ENCODE measurements at places on chromosomes 11 and 22.

DNA sequence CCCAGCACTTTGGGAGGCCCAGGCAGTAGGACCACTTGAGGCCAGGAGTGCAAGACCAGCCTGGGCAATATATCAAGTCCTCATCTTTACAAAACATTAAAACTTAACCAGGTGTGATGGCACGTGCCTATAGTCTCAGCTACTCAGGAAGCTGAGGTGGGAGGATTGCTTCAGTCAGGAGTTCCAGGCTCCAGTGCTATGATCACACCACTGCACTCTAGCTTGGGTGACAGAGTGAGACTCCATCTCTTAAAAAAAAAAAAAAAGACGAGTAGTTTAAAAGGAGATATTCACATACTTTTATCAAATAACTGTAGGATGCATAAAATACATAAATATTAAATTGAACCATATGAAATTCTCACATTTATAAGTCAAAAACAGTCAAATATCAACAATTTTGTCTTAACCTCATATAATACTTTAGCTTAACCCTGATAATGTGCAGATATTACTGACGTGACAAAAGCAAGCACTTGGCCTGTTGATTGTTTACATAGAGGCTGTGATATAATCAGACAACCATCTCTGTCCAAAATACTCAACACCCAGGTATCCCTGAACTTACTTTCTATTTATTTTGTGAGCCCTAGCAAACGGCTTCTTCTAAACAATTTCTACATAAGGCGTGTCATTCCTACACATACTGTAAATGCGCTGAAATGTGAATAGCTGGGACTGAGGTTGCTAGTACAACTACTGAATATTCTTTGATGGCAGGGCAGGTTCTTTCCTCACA is 57.0 kb downstream of the PRCP start:
- no peak for DNase-seq

- no peak for DNase-seq
Measured at GRCh38 chr11:116294630-116295029, 478.2 kb downstream of the BUD13 start.

- DNase-seq: no peak
Measured at GRCh38 chr22:28012832-28013460, 93.9 kb upstream of the PITPNB start.

- no peak for DNase-seq
Measured at GRCh38 chr22:19654338-19654987, 59.8 kb upstream of the SEPTIN5 start.

GRCh38 chr11:102451681-102452460 is 694 bp downstream of the TMEM123 start:
- peak; percentile 74 for DNase-seq

DNA sequence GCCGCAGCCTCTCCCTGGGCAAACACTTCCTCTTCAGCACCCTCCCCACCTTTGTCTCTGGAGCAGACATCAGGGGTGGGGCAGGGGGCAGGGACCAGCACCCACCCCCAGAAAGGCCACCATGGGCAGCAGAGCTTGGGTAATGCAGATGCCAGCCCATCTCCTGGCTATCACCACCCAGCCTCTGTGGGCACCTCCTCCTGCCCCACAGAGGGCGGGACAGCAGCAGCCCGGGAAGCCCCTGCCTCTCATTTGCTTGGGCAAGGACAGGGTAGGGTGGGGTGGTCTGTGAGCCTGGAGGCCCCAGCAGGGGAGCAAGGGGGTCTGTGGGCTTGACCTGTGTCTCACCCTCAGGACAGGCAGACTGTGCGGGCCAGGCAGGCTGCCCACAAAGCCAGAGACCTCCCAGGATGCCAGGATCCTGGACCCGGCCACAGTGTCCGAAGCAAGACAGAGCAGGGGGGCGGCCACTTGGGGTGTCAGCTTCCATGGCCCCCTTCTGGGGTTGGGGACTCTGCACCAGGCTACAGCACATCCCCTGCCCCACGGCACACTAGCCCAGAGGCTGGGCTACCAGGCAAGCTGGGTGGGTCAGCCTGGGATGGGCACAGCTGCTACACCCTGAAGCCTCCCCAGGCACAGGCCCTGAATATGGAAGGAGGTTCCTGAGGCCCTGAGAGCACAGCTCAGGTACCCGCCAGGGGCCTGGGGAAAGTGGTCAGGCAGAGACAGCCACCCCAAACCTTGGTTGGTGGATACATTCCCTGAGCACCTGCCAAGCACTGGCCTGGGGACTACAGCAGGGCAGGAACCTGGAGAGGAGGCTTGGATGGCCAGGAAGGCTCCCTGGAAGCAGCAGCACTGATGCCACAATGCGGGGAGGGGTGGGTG is 4.5 kb downstream of the RNH1 start:
- no peak for DNase-seq

- no peak for DNase-seq
Measured at GRCh38 chr11:110044226-110044968, 48.8 kb upstream of the ZC3H12C start.

GRCh38 chr11:61587951-61588727 is 7.3 kb upstream of the SYT7 start:
- DNase-seq: peak; percentile 34

DNA sequence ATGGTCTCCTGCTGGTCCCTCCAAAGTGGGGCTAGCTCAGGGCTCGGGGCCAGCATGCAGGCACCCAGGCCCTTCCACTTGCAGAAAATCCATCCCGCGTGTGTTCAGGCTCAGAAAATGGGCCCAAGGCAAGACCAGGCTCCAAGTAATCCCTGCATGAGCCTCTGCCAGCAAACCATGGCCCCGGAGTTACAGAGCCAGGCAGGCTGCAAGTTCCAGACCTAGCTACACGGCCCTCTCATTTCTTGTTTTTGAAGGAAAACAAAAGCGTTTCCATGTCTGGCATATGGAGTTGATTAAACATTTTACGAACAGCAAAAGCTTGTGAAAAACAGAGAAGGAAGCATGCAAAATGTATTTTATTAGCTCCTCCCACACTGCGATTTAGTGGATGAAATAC is 29.7 kb downstream of the KIAA0930 start:
- no peak for DNase-seq

DNA sequence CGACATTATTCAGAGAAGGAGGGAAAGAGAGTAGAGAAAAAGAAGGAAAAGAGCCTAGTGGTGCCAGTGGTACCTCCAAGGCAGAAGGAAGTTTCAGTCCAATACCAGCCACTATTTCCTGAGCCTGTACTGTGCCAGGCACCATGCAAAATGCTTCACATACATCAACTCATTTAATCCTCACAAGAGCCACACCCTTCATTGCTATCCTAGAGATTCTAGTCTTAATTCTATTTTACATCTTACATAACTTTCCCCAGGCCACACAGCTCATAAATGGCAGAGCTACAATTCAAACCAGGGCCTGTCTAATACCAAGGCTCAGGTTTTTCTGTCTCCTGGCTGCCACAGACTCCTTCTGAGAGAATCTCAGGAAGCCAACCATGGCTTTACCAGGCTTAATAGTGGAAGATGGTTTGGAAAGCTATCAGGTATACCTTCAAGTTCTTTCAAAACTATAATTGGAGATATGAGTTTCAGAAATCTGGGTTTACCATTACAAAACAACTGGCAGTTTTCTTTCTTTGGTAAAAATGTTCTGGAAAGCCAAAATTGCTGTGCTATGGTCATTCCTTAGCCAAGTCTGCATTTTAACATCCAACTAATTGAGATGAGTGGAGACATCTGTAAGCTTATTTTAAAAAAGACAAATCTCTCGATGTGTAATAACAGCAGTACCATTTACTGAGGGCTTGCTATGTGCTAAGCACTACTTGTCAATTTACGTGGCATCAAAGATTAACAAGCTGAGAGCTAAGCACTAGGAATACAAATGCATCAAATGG is 225.1 kb upstream of the PITPNB start:
- no peak for DNase-seq

GRCh38 chr11:129636926-129637325 is 178.7 kb upstream of the TMEM45B start:
- DNase-seq: no peak

DNA sequence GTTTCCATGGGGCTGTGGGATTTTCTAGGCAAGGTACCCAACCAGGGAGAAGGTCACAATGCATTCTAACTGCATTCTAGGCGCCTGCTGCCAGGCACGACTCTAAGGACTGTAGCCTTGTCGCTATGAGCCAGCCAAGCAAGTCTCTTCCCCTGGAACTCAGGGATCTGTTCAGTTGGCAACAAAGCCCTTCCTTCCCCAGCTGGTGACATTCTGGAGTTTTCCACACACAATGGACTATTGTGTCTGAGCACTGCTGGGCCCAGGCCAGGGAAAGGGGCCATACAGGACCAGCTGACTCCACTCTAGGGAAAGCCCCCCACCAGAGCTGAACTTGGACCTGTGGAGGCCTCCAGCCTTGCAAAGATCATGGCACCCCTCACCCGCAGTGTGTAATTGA is 116.8 kb downstream of the RRAS2 start:
- DNase-seq: no peak

DNA sequence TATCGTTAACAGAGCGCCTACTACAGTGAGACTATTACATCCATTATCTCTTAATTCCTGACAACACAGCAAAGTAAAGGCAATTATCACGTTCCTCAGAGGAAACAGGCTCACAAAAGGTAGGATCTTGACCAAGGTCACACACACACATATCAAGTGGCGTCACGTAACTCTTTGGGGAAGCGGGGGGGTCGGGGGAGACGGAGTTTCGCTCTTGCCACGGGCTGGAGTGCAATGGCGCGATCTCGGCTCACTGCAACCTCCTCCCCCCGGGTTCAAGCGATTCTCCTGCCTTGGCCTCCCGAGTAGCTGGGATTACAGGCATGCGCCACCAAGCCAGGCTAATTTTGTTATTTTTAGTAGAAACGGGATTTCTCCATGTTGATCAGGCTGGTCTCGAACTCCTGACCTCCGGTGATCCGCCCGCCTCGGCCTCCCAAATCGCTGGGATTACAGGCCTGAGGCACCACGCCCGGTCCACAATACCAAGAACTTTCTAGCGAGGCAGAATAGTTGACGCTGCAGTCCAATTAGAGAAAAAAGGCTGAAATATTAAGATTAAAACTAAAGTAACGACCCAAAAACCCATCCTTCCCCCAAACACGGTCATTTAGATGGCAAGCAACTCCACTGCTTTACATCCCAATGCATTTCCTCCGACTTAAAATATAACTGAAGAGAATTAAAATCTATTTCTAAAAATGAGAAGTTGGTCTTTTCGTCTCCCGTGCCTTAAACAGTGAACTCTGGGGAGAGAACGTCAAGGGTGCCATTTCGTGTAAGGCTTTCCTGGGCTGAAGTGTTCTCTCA is 1.2 kb downstream of the DDX17 start:
- peak; percentile 52 for DNase-seq

GRCh38 chr11:24642648-24643047 is 145.8 kb downstream of the LUZP2 start:
- DNase-seq: no peak

DNA sequence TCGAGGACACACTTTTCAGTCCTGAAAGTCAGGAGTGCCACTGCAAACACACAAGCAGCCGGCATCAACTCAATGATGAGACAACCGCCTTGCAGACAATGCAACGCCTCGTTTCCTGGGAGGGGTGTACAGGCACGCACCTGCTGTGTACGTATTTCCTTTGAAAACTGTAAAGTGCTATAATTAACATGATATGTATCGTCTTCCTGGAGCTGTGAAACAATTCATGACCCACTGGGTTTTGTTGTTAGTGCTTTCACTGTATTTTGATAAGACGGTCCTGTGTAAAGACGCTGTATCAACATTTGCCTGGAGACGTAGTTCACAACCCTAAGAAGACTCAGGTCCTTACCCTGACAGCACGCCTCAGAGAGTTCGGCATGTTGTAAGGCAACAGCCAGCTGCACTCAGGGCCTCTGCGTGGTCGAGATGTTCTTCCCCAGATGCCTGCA is 105.7 kb upstream of the ANO1 start:
- no peak for DNase-seq

DNA sequence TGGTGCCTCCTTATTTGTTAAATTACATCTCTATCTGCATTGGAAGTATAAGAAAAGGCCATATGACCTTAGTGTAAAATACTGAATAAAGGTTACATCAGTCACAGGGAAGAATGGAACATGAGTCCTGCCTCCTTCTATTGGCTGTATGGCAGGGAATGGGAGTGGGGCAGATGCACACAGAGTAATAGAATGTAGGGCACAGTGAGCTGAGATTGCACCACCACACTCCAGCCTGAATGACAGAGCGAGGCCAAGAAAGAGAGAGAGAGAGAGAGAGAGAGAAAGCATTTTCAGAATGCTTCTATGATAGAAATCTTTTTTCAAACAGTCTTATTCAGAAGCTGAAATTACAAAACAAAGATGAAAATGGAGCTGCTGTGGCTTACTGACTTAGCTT is 58.8 kb downstream of the SLN start:
- DNase-seq: no peak

DNA sequence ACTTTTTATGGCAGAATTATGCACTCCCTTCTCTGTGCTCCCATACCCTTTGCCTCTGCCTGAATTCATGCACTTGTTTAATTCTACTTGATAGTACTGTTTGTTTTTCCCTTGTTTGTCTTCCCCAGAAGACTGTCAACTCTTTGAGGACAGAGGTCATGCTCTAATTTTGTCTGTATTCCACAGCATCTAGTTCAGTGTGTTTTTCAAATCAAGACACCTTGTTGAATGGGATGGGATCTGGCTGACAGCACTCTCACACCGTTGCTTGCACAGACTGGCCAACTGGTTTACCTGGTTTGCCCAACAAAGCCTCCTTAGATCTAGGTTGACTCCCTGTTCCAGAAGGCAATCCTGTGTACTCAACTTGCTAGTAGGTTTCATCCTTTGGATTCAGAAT is 121.2 kb upstream of the TIMP3 start:
- no peak for DNase-seq

DNA sequence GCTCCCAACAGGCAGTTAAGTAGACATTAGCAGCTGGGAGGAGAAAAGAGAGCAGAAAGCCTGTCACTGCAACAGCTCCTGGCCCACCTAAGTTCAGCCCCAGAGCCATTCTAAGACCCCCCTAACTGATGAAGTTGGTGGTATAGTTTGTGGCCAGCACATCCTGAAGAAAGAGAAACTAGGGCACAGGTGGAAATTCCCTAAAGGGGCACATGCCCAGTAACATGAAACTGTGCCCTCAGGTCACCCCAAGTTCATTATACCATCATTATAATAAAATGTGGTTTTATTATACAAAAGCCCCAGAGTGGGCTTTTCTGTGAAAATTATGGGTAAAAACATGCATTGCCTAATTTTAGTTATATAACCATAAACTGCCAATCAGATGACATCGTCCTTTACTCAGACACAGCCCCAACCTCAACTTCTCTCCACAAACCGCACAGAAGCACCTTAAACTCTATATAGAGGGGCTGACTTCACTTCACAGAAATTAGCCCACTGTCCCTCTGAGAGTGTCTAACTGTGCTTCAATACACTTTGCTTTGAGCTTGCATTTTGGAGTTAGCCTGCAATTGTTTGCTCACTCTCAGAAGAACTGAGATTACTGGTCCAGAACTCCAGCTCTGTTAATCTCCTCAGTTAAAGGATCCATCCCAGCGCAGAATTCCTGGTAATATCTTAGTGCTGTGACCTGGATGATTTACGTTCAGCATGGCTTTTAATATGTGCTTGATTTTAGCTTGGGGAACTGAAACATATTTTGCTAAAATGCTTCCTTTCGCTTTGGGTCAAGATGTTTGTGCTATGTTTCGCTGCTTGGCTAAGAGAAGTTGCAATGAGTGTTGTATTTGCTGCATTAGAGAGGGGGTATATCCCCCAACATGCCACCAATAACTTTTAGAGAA is 1.8 kb upstream of the APOL3 start:
- DNase-seq: peak; percentile 37

GRCh38 chr22:20957683-20958431 is 9.2 kb upstream of the AIFM3 start:
- DNase-seq: no peak
